WTC11 (cell line): ENCODE measurements at places on chromosomes 3 and 15. TPM values are rescaled to one million over a fixed set of nuclear protein-coding genes. Genes with fewer than 3 reads are reported as not detected.

GRCh38 chr15:75551091-75551490 is 28.0 kb downstream of the PTPN9 start:
- DNase-seq, result no peak

- DNase-seq, result no peak
These were observed 9.0 kb downstream of the MAPKBP1 start for GRCh38 chr15:41783296-41783695.

GRCh38 chr3:88058306-88058580 is 562 bp downstream of the CGGBP1 start:
- DNase-seq, result peak; percentile 72

- DNase-seq, result no peak
These were observed 18.9 kb upstream of the ACAP2 start for GRCh38 chr3:195461594-195462307.

DNA sequence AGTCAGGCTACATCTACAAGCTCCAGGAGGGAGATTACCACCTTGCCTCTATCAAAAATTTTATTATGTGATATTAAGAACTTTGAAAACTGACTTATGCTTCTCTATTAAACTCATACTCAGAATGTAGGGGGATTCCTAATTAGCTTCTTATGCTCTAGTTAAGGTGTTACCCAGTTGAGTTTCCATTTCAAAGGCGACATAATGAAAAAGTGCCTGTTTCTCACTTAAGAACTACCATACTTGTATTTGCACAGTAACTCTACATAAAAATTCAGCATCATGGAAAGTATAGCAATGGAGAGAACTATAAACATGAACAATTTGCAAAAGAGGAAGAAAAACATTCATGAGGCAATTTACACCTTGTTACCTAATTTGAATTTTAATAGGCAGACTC is 739.1 kb downstream of the ZPLD1 start:
- no peak for DNase-seq

GRCh38 chr15:69496001-69496400 is 43.4 kb downstream of the RPLP1 start:
- no peak for DNase-seq

DNA sequence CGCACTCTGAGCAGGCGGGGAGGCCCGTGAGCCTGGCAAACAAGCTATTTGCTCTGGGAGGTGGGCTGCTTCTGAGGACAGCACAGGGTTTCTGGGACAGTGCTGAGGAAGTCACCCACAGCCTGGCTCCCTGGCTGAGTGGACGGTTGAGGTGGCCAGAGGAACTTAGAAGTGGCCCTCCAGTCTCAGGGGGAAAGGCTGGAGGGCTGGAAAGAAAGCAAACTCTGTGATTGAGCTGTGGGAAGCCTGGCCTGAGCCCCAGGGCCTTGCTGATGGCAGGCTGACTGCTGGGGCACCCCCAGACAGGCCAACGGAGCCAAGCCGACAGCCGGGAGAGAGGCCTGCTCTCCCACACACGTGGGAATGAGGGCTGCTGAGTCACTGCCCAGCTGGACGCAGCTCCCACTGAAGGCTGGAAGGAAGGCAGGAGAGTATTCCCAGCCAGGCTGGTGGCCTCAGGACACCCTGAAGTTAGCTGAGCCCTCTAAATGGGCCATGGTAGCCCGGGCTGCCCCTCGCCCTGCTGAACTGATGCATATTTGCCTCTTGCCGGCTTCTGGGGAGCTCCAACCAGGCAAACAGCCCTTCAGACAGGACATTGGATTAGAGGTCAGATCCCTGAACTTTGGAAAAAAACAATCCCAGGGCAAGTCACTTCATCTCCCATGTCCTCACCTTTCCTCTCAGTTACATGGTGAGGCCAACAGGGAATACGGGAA is 98.0 kb upstream of the TLE3 start:
- no peak for DNase-seq

DNA sequence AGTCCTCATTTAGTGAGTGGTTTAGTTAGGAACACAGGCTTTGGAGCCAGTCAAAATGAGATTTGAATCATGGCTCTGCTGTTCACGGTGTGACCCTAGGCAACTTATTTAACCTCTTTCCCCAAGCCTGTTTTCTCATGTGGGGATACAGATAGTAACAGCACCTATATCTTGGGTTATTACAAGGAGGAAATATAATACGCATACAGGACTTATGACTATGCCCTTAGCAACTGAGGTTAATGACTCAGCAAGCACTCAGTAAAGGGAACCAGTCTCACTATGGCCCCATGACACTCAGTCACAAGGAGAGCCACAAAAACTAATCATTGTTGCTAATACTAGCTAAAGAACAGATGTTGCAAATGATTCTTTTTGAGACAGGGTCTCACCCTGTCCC is 45.9 kb downstream of the SUMF1 start:
- DNase-seq, result no peak

DNA sequence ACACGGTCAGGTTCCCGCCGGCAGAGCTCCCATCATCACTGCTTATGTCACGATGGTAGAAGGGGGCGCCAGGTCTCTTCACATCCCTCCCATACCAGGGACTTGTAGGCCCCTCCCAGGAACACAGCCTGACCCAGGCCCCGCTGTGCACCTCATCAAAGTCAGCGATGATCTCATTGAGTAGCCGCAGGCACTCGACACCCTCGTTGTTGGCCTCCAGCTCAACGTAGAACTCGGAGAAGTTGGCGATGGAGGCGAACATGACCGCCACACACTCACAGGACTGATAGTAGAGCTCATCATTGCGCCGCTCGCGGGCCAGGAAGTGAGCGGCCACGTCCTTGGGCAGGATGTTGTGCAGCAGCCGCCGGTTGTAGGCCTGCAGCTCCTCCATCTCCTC is 89.2 kb downstream of the SEC22A start:
- DNase-seq, result no peak

- no peak for DNase-seq
These were observed 19.6 kb upstream of the RNU6-1 start for GRCh38 chr15:67859331-67859946.

- no peak for DNase-seq
These were observed 26.7 kb upstream of the GRIP2 start for GRCh38 chr3:14566812-14567211.

Gene ATG3
- 44.3 to 60.1 TPM (median 48.1 TPM) in 3 replicates for total RNA-seq

Gene DTWD1
- total RNA-seq, result 28.9 to 32.5 TPM (median 30.8 TPM) in 3 replicates

Gene CACNA2D3
- 4.0 to 5.0 TPM (median 4.9 TPM) in 3 replicates for total RNA-seq

Gene TM4SF18
- total RNA-seq, result 1.6 to 2.4 TPM (median 2.2 TPM) in 3 replicates
